Neural crest cell (in vitro differentiated cells): ENCODE measurements at places on chromosomes 16 and 17. TPM values are rescaled to one million over a fixed set of nuclear protein-coding genes. Genes with fewer than 3 reads are reported as not detected.

DNA sequence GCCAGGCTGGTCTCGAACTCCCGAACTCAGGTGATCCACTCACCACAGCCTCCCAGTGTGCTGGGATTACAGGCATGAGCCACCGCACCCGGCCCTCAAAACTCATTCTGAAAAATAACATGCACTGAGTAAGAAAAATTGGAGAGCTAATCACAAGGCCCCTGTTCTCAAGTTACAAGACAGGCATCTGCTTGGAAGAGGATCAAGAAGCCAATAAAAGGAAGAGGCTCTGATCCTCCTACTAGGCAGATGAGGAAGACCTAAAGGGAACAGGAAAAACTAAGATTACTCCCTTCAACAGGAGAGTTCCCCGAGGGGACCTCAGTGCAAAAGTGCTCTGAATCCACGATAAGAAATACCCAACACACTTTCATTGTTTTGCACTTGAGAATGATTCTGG is 18.4 kb downstream of the BLMH start:
- DNase-seq = no peak

The DDX28 gene
- 12.5 and 13.3 TPM in 2 replicates for total RNA-seq

The SLFN12L gene
- total RNA-seq = not detected in 2 replicates

The TRPV2 gene
- 0.98 and 1.3 TPM in 2 replicates for total RNA-seq

GRCh38 chr17:62109378-62109902 is 44.4 kb upstream of the MED13 start:
- DNase-seq = peak; percentile 8

The FBXW10B gene
- total RNA-seq = 0.55 and 0.82 TPM in 2 replicates

GRCh38 chr16:31754998-31755615 is 118.5 kb upstream of the ZNF267 start:
- no peak for DNase-seq

The KRT36 gene
- not detected in 2 replicates for total RNA-seq

DNA sequence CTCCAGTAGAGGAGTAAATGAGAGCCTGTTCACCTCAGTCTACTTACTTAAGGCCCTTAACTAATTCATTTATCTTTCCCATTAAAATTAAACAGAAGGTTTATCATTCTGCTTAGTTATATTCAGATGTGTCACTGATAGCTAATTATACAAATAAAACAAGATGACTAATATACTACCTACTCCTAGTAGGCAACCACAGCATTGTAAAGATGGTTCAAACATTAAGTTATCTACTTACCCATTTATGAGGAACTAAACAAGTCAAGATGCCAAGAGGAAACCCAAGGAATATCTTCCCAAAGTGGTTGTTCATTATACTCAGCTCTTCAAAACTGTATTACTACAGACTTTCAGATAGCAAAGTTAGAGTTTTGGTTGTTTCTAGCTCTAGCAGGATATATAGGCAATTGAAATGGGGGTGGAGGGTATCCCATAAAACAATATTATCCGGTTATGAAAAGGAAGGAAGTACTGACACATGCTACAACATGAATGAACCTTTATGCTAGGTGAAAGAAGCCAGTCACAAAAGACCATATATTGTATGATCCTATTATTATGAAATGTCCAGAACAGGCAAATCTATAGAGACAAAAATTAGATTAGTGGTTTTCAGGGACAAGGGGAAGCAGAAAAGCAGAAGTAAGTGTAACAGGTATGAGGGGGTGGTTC is 56.5 kb downstream of the SPAG9 start:
- DNase-seq = no peak

DNA sequence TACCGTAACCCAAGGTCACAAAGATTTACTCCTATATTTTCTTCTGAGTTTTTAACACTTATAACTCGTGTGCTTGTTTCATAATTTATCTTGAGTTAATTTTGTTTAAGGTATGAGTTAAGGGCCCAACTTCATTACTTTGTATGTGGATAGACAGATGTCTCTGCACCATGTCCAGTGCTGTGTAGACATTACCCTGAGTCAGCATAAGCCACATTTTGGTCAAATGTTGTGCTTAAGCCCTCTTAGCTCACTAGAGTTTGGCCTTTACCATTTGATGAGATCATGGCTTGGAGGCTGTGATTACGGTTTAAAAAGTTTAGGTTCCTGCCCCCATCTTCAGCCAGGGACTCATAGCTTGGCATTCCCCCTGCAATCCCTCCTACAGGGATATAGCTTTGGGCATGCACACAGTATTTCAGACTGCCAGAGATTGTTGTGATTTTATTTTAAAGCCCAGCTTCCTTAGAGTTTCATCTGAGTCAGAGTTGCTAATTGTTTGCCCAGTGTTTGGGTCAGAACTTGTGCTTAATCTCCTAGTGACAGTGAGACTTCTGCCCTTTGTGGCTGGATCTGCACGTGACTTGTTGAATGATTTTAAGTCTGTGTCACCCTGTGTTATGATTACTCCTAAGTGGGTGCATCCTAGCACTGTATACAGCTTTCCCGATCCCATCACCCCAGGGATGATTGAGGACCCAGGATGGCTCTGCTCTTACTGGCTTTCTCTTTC is 393.1 kb downstream of the CNTNAP4 start:
- no peak for DNase-seq

The SUPT6H gene
- total RNA-seq = 70.0 and 72.2 TPM in 2 replicates

The ITGAE gene
- total RNA-seq = 43.1 and 45.5 TPM in 2 replicates

The CARD14 gene
- 1.3 and 1.7 TPM in 2 replicates for total RNA-seq

DNA sequence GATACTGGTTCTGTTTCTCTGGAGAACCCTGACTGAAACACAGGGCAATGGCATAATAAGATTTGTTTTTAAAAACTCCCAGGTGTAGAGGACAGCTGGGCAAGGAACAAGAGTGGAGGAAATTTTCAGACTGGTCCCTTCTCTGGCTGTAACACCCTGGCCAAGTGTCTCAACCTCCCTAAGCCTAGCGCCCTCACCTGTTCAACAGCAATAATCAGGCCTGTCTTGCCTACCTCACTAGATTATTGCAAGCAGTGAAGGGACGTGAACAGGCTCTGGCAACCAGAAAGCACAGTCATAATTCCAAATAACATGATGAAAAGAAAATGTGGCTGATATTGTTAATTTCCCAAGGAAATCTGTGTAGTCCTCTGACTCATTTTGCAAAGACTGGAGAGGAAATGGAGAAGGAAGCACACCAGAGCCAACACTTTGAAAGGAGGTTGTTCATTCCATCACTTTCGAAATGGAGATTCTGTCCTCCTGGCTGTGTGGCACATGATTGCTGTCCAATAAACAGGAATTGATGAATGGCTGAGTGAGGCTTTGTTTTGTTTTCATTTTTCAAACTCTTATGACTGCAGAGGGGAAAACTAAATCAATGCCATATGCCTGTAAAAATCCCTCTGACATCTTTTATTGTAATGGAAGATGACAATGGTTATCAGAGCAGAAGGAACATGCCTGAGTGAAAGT is 87.5 kb upstream of the HLF start:
- DNase-seq = no peak

DNA sequence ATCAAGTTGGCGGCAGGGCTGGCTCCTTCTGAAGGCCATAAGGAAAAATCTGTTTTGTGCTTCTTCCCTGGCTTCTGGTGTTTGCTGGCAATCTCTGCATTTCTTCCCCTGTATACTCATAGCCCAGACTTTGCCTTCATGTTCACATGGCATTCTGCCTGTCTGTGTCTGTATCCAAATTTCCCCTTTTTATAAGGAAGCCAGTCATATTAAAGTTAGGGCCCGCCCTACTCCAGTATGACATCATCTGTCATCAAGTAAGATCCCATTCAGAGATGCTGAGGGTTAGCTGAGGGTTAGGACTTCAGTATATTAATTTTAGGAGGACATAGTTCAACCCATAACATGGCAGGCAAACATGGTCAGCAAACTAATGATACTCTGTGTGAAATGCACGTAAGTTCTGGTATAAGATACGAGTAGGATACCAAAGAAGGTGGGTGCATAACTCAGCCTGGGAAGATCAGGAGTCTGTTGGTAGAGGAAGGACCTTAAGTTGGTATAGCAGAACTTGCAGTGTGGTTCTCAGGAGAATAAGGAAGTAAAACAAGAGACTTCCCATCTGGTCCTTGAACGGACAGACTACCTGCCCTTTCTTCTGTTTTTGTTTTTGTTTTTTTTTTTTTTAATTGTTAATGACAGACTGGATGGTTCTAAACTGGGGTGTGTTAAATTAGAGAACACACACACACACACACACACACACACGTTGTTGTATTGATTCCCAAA is 13.9 kb downstream of the MAP2K6 start:
- no peak for DNase-seq

DNA sequence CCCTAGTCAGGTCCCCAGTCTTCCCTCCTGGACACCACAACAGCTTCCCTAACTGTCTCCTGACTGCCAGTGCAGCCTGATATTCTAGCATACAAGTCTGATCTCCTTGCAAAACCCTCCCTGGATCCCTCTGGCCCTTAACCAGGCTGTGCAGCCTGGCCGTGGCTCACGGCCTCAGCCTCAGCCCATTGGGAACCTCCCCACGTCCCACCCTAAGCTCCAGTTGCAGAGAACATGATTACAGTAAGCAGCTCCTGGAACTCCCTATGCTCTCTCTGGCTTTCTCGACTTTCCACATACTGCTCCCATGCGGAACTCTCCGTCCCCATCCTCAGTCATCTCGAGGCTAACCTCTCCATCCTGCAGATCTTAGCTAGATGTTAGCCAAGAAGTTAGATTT is 13.0 kb downstream of the ALOX12B start:
- no peak for DNase-seq

- no peak for DNase-seq
Observed at GRCh38 chr17:76725580-76726230, 701 bp downstream of the JMJD6 start.

- no peak for DNase-seq
Observed at GRCh38 chr16:73506568-73507056, 458.7 kb upstream of the ZFHX3 start.

- DNase-seq = no peak
Observed at GRCh38 chr16:17633181-17633951, 162.6 kb upstream of the XYLT1 start.

GRCh38 chr17:64617125-64617780 is 44.9 kb downstream of the SMURF2 start:
- DNase-seq = no peak

DNA sequence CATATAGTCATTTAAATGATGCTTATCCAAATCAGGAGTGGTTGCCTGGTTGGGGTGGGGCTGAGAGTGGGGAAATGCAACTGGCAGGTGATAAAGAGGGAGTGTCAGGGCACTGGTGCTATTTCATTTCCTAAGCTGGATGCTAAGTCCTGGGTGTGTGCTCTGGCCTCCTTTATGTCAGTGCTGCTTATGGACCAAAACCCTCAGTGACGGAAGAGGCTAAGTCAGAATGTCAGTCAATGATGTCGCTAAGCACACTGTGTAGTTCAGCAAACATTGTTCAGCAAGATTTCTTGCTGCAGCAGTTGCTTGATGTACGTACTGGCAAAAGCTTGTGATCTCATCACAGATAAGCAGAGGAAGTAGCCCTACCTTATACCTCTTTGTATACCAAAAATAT is 16.4 kb upstream of the FLCN start:
- no peak for DNase-seq

GRCh38 chr17:58621174-58621573 is 70.7 kb downstream of the TEX14 start:
- DNase-seq = no peak

GRCh38 chr17:34306466-34306865 is 12.8 kb upstream of the CCL8 start:
- DNase-seq = no peak

DNA sequence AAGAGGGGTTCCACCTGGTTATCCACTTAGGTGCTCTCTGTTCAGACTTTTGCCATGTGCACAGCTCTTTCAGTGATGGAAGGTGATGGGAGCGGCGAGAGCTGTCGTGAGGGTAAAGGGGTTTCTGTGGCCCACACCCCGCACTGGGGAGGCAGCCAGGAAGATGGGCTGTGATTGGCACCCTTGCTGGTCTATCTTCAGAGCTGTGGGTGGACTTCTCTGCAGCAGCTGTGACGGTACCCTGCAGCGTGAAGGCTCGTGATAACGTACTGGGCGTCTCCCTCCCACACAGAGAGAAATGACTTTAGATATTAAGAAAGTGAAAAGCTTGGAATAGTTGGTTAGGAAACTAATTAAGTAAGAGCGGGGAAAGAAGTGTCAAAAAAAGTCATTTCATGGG is 45.8 kb downstream of the MPRIP start:
- no peak for DNase-seq

DNA sequence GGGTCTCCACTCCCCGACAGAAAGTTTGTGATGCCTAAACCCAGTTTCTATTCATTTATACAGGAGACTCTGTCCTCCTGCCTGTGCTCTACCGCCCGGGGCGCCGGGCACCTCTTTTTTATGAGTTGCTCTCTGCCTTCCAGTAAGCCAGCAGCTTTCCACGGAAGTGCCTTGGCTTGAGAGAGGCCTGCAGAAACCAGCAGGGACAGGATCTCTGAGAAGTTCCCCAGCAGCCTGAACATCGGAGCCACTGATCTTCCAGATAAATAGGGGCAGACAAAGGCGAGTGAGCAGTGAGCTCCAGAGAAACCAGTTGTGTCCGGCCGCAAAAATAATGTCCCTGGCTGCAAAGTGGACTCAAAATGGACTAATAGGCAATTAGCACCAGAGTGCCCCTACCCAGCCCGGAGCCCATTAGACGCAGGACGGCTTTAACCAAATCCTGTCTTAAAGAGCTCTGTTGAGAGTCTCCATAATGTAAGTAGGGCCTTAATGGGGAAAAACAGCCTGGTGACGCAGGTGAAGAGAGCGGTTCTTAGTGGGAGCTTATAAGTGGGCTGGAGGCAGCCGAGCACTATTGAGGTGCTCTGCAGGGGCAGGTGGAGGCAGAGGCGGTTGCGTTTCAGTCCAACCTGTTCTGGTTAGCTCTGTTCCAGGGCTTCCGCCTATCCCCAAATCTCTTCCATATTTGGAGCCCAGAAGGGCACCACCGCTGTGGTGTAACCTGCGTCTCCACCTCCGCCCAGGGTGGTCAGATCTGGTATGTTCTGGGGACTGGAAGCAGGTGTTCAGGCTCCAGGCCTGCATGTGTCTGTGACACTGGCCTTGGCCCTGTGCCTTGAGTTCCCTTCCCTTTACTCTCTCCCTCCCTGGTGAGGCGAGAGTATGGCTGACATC is 74.1 kb downstream of the NT5M start:
- no peak for DNase-seq

The MGAT5B gene
- 14.3 and 14.6 TPM in 2 replicates for total RNA-seq

The CACNG4 gene
- total RNA-seq = 38.4 and 38.9 TPM in 2 replicates

The ZNF768 gene
- total RNA-seq = 64.0 and 68.5 TPM in 2 replicates

The TPSD1 gene
- not detected in 2 replicates for total RNA-seq

The SGCA gene
- not detected in 2 replicates for total RNA-seq

- no peak for DNase-seq
Observed at GRCh38 chr16:4788489-4788889, 344 bp upstream of the SEPTIN12 start.

The CLEC3A gene
- total RNA-seq = not detected in 2 replicates

GRCh38 chr16:81937305-81938038 is 73.8 kb downstream of the SDR42E1 start:
- DNase-seq = no peak

- DNase-seq = no peak
Observed at GRCh38 chr17:36937001-36937958, at the start of gene LHX1. Gene LHX1 (plus strand): TSS chr17:36937475. CDS start chr17:36938198, 723 bp downstream.

- DNase-seq = no peak
Observed at GRCh38 chr17:50056961-50057330, 1.0 kb downstream of the ITGA3 start.

DNA sequence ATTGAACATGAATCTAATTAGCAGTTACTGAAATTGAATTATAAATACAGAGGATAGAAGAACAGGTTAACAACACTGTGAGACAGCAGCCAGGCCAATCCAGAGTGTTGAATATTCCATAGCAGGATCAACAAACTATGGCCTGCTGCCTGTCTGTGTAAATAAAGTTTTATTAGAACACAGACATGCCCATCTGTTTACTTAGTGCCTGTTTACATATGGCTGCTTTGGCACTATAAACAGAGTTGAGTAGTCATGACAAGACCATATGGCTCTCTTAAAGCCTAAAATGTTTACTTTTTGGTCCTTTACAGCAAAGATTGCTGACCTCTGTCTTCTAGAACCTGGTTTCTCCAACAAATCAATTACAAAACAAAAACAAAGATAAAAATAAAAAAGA is 115.4 kb upstream of the CDC42EP4 start:
- DNase-seq = no peak
